ENCODE measurements at places on chromosomes 6 and 20.

DNA sequence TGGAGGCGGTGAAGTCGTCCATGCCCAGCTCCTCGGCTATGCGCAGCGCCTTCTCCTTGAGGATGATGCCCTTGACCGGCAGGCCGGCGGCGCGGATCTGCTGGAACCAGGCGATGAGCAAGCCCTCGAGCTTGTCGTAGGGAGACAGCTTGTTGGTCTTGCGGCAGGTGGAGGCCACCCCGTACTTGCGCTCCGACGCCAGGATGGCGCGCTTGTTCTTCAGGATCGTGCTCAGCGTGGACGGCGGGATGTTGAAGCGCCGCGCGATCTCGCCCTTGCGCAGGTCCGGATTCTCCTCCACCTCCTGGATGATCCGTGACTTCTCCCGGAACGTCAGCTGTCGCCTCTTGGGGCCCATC is 435 bp downstream of the CENPB start:
- DNase-seq = peak; percentile 78

DNA sequence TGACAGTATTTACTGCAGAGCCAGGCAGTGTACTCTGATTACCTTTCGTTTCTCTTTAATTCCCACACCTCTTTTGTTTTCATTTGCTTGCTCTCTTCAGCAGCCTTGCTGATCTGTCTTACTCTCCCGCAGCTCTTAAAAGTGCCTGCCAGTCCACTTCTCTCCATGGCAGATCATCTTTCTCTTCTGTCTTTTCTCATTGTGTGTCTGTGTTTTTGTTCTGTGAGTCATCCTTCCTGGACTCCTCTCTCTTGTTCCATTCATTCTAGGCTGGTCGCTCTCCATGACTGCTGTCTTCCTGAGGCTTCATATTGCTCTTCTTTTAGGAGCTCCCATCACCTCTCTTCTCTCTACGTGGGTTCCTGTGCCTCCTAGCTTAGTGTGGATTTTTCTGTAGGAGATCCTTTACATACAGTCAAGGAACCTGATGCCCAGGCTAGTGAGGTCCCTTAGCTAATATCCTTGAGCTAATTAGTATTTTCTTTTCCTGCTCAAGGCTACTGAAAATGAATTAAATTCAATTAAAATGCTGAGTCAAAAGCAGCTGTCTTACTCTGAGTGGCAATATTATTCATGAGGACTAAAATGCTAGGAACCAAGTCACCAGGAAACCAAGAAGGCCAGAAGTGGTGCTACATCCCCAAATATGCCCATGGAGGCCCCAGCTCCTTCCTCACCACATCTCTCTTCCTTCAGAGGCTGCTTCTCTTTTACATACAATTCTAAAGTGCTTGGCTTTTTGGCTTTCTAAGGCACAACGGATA is 86.1 kb downstream of the SLX4IP start:
- peak; percentile 60 for DNase-seq

- DNase-seq = peak; percentile 53
Observed at GRCh38 chr6:2103765-2104523, 141.5 kb downstream of the GMDS start.

DNA sequence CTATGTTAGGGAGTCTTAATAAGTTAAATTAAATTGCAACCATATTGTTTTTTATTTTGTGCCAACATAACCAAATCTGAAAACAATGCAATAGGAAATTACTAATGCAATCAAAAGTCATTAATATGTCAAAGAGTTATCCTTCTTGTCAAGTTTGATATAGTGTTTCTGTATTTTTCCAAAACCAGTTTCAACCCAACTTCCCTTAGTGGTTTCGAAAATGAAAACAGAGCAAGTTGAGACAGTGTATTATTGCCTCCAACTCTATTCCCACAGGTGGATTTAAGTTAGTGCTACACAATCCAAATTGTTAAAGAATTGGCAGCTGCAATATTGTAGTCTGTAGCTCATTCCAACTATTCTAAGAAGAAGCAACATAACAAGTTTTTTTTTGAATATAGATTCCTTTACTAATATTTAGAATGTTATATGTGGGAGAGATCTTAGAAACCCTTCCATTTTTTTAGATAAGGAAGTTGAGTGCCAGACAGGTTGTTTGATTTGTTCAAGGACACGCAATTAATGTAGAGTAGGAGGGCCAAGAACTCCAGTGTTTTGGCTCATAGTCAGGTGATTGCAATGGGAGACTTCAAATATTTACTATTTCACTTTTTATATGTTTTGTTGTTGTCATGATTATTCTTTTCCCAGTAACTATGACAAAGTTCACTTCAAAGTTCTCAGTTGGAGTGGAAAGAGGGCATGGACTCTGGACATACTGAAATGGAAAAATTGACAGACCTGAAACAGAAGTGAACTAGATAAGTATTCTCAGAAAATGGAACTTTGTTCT is 282.4 kb upstream of the HSF2 start:
- no peak for DNase-seq

- DNase-seq = no peak
Observed at GRCh38 chr20:61690993-61691838, 374.5 kb downstream of the TAF4 start.

- DNase-seq = no peak
Observed at GRCh38 chr6:144469144-144469575, 184.0 kb downstream of the UTRN start.

GRCh38 chr6:1792989-1793388 is 183.3 kb downstream of the FOXC1 start:
- DNase-seq = no peak

- DNase-seq = no peak
Observed at GRCh38 chr6:42764911-42765648, 16.8 kb upstream of the BICRAL start.

DNA sequence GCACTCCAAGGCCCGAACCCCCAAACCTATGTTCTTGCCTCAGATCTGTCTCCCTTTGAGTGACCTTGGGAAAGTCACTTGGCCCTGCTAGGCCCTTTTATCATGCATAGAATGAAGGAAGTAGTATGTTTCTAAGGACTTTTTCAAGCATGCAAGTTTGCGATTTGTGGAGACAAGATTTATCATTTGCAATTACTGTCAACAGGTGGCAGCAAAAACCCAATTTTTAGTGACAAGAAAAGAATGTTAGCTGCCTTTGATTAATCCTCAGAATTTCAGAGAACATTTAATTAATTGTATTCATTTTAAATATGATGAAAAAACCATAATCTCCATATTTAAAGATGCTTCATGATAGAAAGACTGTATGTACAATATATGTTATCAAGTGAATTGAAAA is 28.3 kb upstream of the PREP start:
- peak; percentile 77 for DNase-seq

DNA sequence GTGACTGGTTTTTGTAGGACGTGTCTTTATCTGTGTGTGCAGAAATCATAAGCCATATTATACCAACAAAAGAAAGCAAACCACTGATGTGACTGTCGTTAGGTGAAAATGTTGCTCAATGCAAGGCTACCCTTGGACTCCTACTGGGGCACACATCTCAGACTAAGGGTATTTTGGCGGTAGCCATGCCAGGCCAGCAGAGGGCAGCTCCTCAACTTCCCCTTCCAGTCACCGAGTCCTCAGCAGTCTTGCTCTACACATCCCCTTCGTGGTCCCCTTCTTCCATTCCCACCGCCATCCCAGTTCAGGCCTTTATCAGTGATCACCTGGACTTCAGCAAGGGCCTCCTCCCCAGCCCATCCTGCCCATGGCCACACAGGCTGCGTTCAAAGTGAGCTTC is 113.7 kb upstream of the GGTLC1 start:
- no peak for DNase-seq

DNA sequence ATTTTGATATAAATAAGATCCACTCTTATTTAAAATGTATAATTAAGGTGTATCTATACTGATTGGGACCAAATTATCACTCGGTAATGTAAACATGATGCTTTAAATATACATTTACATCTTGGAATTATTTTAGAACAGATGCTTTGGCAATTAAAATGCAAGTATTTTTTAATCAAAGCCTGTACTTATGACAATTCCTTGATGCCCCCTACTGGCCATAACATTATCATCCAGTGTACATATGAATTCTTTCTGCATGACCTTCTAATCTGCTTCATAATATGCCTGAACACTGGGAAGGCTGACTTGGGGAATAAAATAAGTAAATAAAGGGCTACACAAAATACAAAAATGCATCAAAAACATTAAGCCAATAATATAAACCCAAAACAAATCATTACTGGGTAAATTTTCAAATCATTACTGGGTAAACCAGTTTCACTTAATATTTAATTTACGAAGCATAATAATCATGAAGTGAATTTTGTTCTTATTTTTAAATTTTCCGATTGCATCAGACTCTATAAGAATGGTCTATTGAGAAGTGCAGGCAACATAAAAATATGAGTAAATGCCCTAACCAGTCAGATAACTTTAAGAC is 65.1 kb downstream of the CGA start:
- peak; percentile 65 for DNase-seq

DNA sequence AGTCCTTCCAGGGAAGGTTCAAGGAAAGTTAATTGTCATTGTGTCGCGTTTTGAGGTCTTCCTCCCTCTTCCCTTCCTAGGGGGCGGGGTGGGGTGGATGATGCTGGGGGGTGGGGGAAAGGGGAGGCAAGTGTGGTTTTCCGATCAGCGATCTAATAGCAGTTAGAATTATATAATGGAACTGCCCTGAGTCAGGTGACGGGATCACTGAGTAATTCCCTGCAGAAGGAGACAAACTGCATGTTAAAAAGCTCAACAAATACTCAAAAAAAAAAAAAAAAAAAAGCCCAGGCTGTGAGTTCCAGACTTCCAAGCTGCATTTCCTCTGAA is 240.4 kb downstream of the PHACTR1 start:
- no peak for DNase-seq

GRCh38 chr6:2802521-2803060 is 37.4 kb downstream of the WRNIP1 start:
- no peak for DNase-seq
